ENCODE measurements at places on chromosomes 12 and 14.

DNA sequence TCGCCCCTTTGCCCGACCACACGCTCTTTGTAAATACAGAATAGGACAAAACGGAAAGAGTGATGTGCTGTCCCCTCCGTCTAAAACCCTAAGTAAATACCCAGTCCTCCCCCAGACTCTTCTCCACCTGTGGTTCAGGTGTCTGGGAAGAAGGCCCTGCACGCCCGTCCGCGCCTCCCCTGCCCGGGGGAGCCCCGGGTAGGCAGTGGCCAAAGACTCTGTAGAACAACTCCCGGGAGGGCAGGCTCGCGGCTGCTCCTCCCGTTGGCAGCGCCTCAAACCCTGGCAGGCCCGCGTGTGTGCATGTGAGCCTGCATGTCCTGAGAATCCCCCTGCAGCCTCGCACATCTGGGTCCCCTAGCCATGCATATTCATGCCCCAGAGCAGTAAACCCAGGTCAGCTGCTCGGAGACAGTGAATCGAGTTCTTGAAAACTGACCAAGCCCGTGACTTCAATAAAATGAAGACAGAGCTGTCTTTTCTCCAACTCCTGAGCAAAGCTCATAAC lies 165.8 kb downstream of the MON2 start:
- no peak for DNase-seq

DNA sequence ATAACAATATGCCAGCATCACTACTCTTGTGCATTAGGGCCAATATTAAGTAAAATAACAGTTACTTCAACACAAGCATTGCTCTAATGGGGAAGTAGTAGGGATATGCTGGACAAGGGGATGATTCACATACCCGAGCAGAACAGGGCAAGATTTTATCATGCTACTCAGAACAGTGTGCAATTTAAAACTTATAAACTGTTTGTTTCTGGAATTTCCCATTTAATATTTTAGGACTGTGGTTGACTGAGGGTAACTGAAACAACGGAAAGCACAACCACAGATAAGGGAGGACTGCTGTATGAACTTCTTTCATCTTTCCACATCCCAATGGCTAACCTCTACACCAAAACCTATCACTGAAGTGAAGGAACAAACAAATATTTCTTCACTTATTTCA lies 36.8 kb downstream of the SARNP start:
- no peak for DNase-seq

DNA sequence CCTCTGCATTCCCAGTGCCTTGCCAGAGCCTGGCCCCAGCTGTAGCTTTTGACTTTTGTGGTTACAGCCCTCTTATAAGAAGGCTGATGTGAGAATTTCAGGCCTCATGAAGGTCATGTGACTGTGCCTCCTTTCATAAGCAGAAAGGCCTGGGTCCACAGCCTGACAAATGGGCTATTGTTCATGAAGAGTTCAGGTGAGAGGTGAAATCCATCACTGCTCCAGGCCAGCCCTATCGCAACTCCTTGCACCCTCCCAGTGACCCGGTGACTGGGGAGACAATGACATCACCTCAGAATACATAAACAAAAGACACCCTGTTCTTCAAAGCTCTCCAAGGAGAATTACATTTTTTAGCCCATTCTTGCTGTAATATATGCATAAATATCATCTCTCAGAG lies 321.5 kb downstream of the PCNX1 start:
- DNase-seq = no peak

DNA sequence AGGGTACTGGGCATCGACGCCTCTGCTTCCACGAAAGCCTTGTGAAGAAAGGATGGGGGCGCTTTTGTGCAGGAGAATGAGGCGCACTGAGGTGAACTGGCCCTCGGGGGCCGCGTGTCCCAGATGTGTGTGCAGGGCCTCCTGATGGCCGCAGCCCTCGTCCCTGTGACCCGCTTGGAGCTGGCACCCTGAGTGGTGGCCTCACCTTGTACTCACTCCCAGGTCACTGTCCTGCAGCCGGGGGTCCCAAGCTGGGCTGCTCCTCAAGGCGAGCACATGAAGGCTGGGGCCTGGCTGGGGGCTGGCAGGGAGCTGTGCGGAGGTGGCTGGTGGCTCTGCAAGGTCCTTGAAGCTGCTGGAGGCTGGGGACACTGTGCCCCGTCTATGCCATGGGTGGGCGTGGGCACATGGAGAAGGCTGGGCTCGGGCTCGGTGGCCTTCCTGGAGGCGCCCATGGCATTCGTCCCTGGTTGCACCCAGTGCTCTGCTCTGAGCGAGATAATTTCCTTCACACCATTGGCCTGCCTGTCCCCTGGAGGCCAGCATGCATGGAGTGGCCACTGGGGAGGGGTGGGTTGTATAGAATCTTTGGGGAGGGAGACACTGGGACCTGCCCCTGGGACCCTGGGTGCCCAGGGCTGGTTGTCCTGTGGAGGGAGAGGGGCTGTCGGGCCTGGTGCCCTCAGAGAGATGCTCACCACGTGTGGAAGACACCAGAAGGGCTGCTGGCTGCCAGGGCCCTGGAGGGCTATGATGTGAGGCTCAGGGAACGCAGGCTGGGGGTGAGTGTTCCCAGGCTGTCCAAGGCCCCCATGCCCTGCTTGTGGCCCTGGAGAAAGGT lies 79.3 kb downstream of the TMEM121 start:
- DNase-seq = no peak

DNA sequence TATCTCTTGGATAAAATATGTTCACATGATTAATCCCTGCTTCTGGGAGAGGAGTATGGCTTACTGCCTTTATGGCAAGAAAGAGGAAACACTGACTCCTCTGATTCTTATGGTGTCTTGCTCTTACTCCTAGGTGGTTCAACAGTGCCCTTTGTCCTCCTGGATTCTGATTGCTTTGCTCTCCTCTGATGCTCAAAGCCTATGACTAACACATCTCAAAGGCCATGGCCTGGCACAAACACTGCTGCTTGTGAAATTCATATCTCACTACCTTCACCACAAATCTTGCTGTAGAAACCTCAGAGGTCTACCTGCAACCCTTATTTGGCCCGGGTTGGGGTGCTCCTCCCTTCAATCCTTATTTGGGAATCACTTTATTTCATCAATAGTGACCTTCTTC lies 217.2 kb downstream of the C12orf50 start:
- no peak for DNase-seq

GRCh38 chr12:14907953-14908352 lies 22.3 kb upstream of the MGP start:
- no peak for DNase-seq

DNA sequence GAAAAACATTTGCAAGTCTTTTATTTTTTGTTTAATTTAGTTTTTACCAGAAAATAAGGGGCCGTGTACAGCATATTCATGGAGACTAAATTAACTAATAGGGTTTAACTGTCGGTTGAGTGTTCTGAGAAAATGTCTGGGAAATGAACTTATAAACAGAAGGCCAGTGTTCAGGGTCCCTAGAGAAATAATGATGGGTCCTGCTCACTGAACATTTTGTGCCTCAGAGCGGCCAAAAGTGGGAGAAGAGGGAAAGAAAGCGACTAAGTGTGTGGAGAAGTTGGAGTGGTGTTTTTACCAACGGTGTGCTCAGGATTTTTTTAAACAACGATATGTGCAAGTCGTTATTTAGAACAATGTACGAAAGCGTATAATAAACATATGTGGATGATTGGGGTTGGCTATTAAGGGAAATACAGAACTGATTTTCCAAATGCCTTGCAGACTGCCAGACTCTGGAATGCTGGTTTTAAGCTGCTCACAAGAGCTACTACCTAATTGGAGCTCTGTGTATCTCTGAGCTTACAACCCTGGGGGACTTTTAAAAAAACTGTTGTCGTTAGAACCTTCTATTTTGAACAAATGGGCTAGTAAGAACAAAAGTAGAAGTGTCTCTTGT lies 166.7 kb downstream of the SLC38A4 start:
- DNase-seq = no peak

- DNase-seq = no peak
These were observed 129.8 kb downstream of the ACSS3 start for GRCh38 chr12:81207664-81208063.

GRCh38 chr14:94690486-94690885 lies 78.3 kb downstream of the SERPINA3 start:
- no peak for DNase-seq

DNA sequence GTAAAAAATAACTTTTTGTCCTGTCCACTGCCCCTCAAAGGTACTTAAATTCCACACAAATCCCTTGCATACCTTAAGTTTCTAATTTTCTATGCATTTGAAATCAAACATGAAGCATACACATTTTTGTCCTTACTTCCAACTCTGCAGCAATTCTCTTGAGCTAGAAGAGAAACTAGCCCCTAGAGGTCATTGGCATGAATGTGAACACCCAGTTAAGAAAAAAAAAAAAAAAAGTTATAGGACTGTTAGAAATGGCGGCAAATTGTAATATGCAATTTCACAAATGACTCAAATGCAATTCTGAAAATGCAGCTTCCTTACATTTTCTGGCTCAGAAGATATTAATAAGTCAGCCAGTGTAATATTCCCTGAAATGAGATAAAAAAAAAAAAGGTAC lies 4.6 kb upstream of the ESR2 start:
- DNase-seq = no peak

DNA sequence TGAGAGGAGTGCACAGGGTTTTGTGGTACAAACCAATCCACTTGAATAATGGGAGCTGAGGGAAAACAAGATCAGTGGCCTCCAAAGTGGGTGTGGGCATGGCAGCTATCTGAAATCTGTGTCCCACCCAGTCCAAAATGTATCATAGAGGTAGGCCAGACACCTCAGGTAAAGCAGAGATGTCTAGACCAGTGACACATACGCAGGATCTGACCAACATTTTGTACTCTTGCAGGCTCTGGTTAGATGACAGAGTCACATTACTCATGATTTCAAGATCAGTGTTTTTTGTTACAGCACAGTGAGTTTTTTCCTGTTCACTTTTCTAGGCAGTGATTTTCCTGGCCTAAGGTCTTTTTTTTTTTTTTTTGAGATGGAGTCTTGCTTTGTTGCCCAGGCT lies 211.8 kb downstream of the PCNX1 start:
- no peak for DNase-seq

DNA sequence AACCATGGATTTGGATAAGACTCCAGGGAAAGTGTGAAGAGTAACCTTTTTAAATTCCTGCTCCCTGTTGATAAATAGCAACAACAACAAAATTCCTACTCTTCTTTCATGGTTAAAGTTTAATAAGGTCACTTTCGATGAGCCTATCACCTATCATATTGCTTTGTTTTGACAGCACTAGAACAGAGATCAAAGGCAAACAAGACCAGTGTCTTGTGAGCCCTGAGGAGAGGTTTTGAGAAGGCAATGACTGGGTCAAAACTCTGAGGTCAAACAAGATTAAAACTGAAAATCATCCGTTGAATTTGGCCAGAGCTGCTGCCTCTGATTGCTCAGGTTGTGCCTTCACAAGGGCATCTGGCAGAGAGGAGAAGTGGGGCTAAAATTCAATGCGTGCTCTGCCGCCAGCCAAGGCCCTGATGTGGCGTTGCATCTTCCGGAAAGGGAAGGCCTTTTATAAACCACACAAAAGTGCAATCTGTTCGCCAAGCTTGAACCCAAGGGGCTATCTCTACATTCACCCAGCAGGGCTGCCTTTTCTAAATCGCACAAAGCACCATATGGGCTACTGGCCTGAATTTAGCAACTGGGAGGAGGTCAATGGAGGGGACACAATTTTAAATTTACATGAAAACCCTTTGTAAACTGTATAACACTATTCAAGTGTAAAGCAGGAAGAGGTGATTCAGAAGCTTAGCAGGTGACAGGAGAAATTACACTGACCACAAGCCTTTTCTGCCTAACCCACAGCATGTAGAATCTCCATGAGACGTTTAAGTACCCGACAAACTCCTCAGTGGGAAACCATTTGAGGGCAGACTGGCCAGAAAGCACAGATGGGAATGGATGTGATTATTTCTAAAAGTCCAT lies 140.8 kb downstream of the DAD1 start:
- DNase-seq = peak; percentile 95

DNA sequence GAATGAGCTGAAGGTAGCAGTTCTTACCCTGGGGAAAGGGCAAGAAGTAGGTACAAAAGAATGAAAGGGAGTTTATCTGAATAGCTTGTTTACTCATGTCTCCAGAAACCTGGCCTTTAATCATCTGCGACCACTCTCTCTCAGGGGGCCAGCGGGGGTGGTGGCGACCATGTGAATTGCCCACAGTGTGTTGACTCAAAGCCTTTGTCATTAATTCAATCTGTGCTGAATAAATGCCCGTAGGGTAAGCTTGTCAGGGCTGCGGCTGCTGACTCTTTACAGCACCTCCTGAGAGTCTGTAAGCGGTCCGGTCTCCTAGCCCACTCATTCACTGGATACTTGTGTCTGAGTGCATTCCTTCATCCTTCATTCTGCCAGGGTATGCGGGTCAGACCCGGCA lies 874.4 kb downstream of the SLC6A15 start:
- DNase-seq = no peak

- DNase-seq = no peak
These were observed 6.1 kb downstream of the RAPGEF3 start for GRCh38 chr12:47752552-47752951.

DNA sequence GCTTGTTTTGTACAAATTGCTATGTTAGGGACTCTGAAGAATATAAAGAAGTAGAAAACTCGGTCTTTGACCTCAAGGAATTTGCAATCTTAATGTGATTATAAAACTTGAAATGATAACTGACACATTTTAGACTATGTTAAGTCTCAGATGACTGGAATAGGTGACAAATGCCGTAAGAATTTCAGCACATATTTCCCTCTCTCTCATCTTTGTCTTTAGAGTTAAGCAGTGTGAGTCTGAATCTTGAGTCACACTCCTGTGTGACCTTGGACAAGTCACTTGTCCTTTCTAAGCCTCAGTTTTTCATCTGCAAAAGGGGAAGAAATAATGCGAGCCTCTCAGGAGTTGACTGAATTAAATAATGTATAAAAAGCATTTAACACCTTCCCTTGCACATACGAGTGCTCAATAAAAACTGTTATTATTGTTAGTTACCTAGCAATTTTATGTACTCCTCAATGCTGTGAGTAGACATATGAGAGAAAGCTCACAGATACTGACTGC lies 103.7 kb downstream of the DYRK2 start:
- DNase-seq = no peak

- DNase-seq = peak; percentile 60
These were observed 2.5 kb downstream of the SLC38A1 start for GRCh38 chr12:46266382-46266791.

GRCh38 chr12:124188561-124189405 lies 106.1 kb upstream of the RFLNA start:
- DNase-seq = no peak

DNA sequence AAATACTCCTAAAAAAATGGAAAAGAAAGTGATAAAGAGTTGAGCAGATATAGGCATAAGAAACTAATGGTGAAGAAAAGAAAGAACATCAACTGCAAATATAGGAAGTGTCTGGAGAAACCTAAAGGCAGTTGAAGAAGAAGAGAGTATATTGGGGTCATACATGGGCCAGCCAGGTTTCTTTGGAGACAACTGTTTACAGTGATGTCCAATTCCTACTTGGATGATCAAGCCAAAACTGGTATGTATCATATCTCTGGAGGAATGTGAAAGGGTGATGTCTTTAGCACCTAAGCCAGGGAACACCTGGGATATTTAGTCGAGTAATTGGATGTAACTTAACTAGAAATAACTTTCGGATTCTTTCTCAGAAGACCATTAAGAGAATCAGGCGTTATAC lies 129.3 kb upstream of the FLRT2 start:
- DNase-seq = no peak

GRCh38 chr14:78254911-78255461 lies 84.8 kb downstream of the NRXN3 start:
- DNase-seq = peak; percentile 7

- DNase-seq = no peak
These were observed 47.7 kb downstream of the SERPINA3 start for GRCh38 chr14:94659901-94660300.

GRCh38 chr12:92105676-92106075 lies 40.0 kb downstream of the BTG1 start:
- DNase-seq = peak; percentile 10
